ENCODE measurements at places on chromosomes 6 and 20.

DNA sequence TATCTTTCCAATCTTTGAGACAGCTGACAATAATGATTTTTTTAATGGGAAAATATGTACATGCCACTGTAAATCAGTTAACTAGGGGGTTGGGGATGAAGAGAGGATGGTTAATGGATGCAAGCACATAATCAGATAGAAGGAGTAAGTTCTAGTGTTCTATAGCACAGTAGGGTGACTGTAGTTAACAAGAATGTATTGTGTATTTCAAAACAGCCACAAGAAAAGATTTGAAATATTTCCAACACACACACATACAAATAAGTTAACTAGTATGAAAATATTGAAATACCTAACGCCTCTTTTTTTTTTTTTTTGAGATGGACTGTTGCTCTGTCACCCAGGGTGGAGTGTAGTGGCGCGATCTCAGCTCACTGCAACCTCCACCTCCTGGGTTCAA lies 153.4 kb upstream of the SALL4 start:
- H3K4me1 ChIP-seq: peaks cover 3% of the 10 kb centered on the region
- H3K36me3 ChIP-seq: no peaks in the 10 kb centered on the region
- DNase-seq: no peak
- no peak overlapping the region for H3K4me3 ChIP-seq

DNA sequence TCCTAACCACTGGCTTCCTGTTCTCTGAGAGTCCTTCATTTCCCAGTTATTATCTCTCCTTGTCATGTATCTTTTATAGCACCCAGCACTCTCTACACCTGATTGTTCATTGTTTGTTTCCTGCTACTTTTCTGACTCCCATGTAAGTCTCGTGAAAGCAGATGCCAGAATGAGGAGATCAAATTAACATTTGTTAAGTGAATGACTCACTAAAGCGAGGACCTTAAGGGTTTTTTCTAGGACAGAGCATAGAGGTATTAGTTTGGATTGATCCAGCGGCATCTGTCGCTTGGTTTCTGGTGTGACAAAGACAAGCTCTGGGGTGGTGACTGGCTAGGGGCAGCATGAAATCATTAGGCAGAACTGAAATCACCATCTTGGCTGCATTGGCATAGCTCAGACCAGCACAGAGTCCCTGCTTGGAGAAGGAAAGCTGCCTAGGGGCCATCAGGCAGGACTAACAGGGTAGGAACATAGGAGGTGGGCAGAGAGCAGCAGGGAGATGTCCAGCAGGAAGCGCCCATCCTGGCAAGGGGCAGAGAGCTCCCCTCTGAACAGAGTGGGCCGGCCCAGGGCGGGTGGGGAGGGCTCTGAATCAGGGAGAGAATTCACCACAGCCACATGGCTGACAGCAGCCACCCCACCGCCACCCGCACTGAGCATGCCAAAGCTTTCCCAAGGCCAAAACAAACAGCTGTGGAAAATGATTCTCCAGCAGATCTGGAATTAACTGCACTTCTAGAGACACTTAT lies 97.1 kb upstream of the CEP85L start:
- H3K4me3 ChIP-seq: no peak overlapping the region
- H3K36me3 ChIP-seq: no peaks in the 10 kb centered on the region
- DNase-seq: no peak

GRCh38 chr20:51565298-51566144 lies 23.0 kb upstream of the NFATC2 start:
- no peak overlapping the region for H3K4me3 ChIP-seq
- H3K36me3 ChIP-seq: no peaks in the 10 kb centered on the region
- peaks cover 25% of the 10 kb centered on the region for H3K4me1 ChIP-seq
- DNase-seq: no peak
- H3K27me3 ChIP-seq: peaks cover 57% of the 10 kb centered on the region
- H3K27ac ChIP-seq: no peak overlapping the region

DNA sequence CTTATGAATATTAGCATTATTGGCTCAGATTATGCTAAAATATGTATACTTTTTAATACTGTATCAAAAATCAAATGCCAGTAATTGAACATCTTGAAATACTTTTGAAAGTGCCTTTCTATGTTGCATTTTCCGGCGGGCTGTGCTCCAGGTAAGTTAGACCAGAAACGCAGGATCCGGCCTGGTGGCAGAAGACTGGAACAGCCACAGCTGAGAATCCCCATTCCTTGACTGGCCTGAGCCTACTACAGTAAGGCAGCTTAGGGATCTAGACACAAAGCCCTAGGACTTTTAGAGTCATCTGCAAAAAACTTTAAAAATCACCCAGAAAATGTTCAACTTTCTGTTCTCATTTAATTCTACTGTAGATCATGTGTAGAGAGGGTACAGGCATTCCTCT lies 138.8 kb upstream of the C6orf118 start:
- H3K36me3 ChIP-seq: no peaks in the 10 kb centered on the region
- H3K4me1 ChIP-seq: no peaks in the 10 kb centered on the region
- no peaks in the 10 kb centered on the region for H3K27me3 ChIP-seq
- no peak overlapping the region for H3K27ac ChIP-seq

- H3K4me1 ChIP-seq: no peaks in the 10 kb centered on the region
- DNase-seq: no peak
- H3K36me3 ChIP-seq: no peaks in the 10 kb centered on the region
- no peak overlapping the region for H3K27ac ChIP-seq
- peaks cover 13% of the 10 kb centered on the region for H3K27me3 ChIP-seq
Measured at GRCh38 chr20:4195499-4195898, 180.1 kb upstream of the RNF24 start.

DNA sequence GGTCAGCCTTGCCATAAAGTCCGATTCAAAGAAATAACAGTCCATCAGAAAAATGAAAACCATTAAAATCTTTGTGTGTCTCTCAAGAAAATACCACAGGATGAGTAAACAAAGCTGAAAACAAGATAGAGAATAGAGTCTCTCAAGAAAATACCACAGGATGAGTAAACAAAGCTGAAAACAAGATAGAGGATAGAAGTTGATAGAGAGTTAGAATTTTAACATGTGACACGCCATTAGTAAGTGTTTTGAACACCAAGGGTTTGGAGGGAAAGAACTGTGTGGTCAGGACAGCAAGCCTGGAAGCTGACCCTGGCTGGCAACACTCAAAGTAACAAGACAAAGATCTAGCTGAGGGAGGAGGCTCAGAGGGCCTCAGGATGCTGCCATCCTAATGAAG lies 43.9 kb upstream of the PRND start:
- no peak overlapping the region for H3K4me3 ChIP-seq
- DNase-seq: no peak
- peaks cover 22% of the 10 kb centered on the region for H3K27me3 ChIP-seq
- H3K4me1 ChIP-seq: peaks cover 5% of the 10 kb centered on the region

DNA sequence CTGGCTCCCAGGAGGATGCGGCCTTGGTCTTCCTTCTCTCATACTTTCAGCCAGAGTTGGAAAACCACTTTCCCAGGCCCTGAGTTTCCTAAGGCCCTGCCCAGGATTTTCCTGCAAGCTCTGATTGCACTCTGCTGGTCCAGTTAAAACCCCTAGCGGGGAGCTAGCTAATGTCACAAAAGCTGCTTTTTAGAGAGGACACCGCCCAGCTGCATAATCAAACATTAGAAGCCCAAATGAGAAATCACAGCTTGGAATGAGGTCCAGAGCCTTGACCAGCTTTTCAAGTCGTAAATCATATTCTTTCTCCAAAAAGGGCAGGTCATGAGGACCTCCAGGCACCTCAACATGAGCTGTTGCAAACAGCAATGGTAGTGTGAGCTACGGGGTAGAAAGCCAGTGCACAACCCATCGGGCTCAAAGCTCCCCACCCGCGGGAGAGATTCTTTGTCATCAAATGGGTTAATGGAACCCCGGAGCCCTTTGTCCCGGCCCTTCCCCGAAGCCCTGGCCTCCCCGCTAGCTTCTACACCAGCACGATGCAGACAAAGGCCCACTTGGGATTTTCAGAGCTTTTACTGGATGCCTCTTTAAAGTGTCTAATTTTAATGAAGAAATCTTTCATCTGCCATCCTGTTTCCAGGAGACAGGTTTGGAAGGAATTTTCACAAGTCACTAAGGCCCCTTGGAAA lies 134.0 kb downstream of the SCML4 start:
- H3K36me3 ChIP-seq: no peaks in the 10 kb centered on the region
- no peak for DNase-seq
- H3K27me3 ChIP-seq: no peaks in the 10 kb centered on the region
- no peak overlapping the region for H3K27ac ChIP-seq
- no peak overlapping the region for H3K4me3 ChIP-seq

- peak overlapping the region; percentile 83 for H3K27ac ChIP-seq
- H3K4me1 ChIP-seq: peaks cover 28% of the 10 kb centered on the region
- peaks cover 18% of the 10 kb centered on the region for H3K36me3 ChIP-seq
- no peaks in the 10 kb centered on the region for H3K27me3 ChIP-seq
- H3K4me3 ChIP-seq: peak overlapping the region; percentile 37
- DNase-seq: peak; percentile 9
Measured at GRCh38 chr6:144659202-144660182, 374.4 kb downstream of the UTRN start.

DNA sequence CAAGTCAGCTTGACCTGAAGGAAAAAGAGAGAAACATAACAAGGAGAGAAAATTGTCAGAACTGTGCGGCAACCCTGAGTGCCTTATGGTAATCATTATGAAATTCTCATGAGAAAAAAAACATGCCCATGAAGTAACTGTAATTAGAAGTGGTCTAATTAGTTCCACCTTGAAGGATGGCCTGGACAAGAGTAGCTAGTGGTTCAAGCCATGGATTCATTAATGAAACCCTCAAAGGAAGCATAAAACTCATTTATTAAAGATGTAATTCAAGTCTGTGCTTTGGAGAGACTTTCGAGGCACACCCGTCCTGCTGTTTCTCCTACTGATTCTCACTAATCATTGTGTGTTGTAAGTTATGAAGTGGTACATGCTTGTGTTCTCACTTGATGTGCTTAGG lies 160.2 kb downstream of the PHF3 start:
- H3K27ac ChIP-seq: no peak overlapping the region
- H3K4me1 ChIP-seq: no peaks in the 10 kb centered on the region
- H3K36me3 ChIP-seq: no peaks in the 10 kb centered on the region
- DNase-seq: no peak

DNA sequence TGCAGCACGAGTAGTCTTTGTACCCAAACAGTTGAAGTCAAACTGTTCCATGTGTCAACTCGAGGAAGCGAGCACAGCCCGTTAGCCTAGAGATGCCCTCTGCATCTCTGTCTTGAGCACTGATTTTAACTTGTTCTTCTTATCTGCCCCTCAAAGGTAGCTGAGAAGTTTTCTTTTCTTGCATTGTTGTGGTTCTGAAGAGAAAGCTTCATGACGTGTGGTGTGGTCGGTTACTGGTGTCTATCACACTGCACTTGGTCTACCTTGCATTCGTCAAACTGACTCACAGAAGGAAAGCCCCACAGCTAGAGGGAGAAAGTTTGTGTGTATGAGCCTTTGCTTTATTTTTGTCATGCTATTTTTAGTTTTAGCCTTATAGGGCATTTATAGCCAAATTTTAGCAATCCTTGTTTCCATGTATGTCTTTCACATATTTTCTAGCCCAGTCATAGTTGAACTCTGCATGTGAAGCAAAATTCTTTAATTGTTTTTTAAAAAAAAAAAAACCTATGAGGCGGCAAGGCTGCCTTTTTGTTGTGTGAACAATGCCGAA lies 115.1 kb downstream of the JAG1 start:
- peaks cover 35% of the 10 kb centered on the region for H3K4me1 ChIP-seq
- H3K36me3 ChIP-seq: peaks cover 25% of the 10 kb centered on the region
- H3K4me3 ChIP-seq: peak overlapping the region; percentile 5
- peak overlapping the region; percentile 58 for H3K27ac ChIP-seq
- no peaks in the 10 kb centered on the region for H3K27me3 ChIP-seq
- peak; percentile 68 for DNase-seq
